ENCODE measurements at places on chromosomes 16 and 17.

GRCh38 chr17:73232587-73233373 lies 28.9 kb downstream of the CPSF4L start:
- DNase-seq: no peak

- DNase-seq: no peak
Measured at GRCh38 chr17:876272-876671, 94.1 kb downstream of the MRM3 start.

DNA sequence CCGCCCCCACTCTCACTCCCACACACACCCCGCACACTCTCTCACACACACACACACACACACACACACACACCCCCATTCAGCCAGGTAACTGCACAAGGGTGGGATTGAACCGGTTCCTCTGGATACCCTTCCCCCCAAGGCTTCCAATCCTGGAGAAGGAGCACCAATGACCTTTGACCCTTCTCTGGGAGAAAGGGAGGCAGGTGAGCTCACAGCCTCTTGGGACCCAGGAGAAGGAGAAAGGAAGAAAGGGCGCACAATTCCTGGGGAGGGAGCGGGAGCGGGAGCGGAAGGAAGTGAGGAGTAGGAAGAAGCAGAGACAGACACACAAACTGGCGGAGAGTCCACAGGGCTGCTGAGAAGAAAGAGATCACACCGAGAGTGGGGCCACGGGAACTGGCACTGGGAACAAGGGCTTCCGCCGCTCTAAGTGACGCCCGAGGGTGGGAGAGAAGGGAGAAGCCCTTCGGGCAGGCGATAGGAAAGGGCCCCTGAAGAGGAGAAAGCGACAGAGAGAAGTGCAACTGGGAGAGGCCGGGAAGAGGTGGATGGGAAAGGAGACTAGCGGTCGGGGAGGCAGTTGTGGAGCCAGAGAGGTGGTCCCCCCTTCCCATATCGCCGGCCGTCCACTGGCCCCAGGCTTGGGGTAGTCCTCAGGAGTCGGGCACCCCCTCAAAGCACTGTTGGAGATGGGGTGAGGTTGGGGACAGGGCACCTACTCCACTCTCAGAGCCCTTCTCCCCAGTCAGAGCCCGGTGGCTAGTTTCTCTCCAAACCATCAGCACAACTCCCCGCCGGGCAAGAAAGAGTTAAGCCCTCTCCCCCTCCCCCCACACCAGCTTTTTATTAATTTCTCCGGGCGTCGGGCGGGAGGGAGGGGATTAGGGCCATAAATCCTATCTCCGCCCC lies 1.3 kb downstream of the SAMD14 start:
- DNase-seq: no peak

DNA sequence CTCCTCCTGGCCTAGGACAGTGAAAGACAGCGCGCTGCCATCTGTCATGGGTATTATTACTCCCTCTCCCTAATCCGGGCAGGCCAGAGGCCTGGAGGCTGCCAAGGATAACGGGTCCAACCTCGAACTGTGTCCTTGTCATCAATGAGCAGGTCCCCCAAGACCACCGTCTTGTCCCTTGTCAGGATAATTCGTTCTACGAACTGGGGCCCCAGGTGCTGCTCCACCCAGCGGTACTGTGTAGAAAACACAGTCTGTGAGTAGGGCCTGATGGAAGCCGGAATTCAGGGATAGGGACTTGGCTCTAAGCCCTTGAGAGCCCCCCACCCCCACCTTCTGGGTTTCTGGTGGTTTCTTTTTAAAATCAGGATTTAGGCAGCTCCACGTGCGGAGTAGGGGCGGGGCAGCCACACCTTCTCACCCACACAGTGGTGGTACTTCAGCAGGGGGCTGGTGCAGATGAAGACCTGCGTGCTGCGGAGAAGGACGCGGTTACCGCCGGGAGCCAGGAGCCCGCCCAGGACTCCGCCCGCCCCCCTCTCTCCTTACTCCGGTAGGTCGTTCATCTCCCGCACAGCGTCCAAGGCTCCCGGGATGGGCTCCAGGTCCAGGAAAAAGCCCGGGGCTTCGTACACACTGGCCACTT lies 787 bp downstream of the NT5C start:
- no peak for DNase-seq

DNA sequence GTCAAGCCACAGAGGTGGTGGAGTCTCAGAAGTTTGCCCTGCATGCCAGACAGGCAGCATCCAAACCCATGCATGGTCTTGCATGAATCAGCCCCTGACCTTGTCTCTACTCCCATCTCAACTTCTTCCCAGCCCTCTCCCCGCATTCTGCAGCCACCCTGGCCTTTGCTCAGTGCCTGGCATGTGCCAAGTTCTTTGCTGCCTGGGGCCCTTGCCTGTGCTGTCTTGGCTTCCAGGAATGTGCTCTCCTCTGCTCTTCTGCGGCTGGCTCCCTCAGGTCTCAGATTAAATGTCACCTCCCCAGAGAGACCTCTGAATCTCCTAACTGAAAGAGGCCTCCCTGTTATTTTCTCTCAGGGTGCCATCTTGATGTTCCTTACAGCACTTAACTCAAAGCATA lies 17.6 kb downstream of the DRC3 start:
- DNase-seq: no peak

DNA sequence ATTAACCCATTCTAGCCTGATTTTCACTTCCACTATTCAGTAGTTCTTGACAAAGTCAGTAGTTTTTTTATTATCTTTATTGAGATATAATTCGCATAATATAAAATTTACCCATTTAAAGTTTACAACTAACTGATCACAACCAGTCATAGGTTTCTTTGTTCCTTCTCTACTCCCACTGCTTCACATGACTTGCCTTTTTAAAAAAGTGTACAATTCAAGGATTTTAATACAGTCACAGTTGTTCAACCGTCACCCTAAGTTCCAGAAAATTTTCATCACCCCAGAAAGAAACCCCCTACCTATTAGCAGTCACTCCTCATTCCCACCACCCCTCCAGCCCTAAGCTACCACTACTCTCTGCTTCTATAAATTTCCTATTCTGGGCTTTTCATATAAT lies 162.5 kb downstream of the TRIM37 start:
- DNase-seq: no peak

- no peak for DNase-seq
Measured at GRCh38 chr17:80855948-80856862, 135.4 kb upstream of the CHMP6 start.

DNA sequence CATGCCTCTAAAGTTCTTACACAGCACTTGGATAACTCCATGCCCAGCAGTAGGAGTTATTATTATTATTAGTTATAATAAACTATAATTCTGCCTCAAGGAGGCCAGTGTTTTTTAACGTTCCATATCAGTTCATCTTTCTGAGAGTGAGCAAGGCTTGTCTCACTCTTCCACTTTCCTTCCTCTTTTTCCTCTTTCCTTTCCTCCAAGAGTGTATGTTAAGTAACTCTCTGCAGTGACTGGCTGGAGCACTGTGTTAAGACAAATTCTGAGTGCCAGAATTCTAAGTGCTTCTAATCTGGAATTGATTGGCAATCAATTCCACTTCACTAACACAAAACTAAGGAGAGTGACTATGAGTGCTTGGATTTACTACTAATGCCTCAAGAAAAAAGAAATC lies 16.4 kb downstream of the CLEC19A start:
- no peak for DNase-seq

- no peak for DNase-seq
Measured at GRCh38 chr17:64951877-64952276, 32.6 kb upstream of the LRRC37A3 start.

GRCh38 chr17:47279062-47279801 lies 25.6 kb downstream of the ITGB3 start:
- DNase-seq: no peak

GRCh38 chr17:13750816-13751793 lies 149.4 kb upstream of the HS3ST3A1 start:
- no peak for DNase-seq

- DNase-seq: no peak
Measured at GRCh38 chr17:76631821-76632565, 11.6 kb downstream of the ST6GALNAC1 start.

DNA sequence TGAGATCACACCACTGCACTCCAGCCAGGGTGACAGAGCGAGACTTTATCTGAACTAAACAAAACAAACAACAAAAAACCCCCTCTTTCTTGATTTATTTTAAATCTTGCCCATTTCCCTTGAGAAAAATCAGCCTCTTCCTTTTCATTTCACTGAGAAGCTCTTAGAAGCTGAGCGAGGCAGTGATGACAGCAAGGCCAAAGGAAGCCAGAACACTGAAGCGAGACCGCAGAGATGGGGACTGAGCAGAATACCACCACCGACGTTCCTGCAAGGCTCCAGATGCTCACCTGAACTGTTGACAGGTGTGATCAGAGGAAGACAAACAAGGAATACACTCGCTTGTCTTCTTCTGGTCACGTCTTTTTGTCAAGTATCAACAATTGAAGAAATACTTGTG lies 30.5 kb upstream of the IRF8 start:
- DNase-seq: no peak

DNA sequence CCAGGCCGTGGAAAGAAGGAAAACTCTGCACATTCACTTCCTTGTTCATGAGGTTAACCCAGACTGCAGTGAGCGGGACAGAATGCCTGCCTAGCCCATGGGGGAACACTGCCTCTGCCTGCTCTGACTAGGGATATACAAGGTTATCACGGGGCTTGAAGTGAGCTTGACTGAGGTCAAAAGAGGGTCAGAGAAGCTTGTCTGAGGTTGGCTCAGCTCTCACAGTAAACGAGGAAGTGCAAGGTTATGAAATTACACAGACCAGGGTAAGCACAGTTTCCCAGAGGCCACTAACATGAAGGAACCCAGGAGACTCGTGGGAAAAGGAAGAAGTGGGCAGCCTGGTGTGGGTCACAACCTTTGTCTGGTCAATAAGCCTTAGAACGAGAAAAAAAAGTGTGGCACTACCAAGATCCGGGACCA lies 28.7 kb downstream of the HIC1 start:
- DNase-seq: no peak

DNA sequence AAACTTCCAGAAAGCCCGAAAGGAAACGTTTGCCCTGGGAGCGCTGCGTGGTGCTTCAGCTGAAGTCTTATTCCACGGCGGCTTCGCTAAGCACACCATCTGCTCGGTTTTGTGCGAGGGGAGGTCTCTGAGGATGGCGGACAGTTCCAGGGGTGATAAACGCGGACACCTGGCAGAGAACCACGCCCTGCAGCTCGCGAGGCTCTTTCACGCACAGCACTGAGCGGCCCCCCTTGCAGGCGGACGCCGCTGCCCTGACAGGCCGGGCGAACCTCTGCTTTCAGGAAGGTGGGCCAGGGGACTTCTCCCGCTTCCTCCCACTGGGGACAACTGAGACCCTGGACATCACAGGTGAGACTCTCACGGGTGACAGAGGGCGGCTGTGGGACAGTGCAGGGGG lies 3.7 kb downstream of the MVD start:
- DNase-seq: no peak

DNA sequence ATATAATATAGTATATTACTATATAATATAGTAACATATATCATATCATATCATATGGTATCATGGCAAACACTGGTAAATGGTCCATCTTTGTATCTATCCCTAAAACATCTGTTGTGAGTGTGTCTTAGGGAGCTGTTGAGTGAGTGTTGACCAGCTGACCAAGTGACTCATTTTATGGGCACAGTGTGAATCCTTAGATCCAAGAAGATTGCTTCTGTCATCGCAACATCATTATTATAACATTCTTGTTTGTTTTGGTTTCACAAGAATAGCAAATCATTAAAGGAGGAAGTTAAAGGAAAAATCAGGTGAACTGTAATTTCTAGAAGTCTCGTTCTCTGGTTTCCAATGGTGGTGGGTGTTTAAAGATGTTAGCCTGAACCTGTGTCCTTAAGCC lies 11.7 kb upstream of the MAF start:
- DNase-seq: no peak

- no peak for DNase-seq
Measured at GRCh38 chr17:55155856-55156560, 108.8 kb upstream of the HLF start.

DNA sequence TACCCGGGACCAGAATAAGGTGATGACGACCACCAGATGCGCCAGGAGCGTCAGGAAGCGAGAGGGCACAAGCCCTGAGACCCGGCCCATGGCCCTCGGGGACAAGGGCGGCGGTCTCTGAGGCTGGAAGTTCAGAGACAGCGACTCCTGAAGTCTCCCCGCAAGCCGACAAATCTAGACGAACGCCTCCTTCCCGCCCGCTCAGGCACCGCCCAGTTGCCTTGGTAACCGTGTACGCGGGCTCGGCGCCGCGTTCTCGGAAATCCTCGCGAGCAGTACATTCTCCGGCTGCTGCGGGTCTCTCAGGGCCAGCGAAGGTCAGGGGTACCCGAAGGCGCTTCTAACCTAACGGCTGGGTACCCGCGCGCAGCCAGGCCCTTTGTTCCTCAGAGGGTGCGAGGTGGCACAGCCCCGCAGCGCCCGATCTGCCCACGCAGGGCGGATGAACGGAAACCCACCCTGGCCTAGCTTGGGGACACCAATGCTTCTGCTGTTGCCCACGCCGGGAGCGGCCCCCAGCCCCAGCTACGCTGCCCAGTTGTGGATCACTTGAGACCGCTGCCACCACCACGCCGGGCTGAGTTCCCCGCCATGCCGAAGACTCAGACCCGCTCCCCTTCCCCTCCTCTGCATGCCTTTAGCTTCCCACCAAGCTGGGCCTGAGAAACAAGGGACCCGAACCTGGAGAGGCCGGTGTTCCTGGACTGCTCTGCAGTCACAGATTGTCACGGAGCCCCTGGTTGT lies at the start of gene TMEM107:
TMEM107 (minus strand) TSS at position 184 of the 744 bp plus-strand sequence; CDS start at position 90, 94 bp downstream.
- DNase-seq: no peak

GRCh38 chr16:73065632-73066330 lies 17.9 kb upstream of the ZFHX3 start:
- DNase-seq: no peak

- DNase-seq: no peak
Measured at GRCh38 chr16:81445143-81445961, 744 bp downstream of the CMIP start.

- DNase-seq: no peak
Measured at GRCh38 chr17:35086164-35086563, 22.7 kb upstream of the RFFL start.

DNA sequence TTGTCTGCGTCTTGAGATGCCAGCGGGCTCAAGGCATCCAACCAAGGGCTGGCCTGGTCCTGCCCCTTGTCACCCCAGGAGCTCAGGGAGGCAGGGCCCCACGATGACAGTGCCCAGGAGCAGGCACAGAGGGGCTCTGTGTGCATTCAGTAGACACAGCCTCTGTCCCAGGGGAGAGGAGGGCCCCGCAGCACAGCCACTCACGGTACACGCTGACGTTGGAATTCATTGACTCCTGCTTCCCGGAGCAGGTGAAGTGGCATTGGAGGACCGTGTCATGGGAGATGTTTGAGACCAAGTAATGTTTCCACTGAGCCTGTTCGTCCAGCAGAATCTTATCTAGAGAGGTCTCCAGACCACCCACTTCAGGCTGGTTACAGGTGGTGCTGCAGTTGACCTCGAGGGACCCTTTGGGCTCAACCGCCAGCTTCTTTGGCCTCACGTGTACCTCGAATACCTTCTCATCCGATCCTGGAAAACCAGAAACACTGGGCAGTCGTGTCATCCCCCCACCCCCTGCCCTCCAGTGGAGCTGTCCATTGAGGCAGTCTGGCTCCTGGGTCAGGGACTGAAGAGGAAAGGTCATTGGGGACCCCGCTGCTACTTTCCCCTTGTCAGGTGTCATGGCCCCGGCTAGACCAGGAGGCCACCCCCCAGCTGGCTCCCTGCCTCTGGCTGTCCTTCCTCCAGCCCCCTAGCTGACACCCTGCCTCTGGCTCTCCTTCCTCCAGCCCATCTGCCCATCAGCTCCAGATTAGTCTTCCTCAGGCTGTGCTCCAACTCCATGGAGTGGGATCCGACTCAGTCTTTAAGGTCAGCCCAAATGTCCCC lies 7.0 kb downstream of the PRR29 start:
- no peak for DNase-seq

All from cortex of kidney (tissue), 1 donor.